ENCODE measurements at places on chromosomes 6 and 20.
A peak's percentile ranks its signal among the peaks of the same experiment; 100 is the strongest.

DNA sequence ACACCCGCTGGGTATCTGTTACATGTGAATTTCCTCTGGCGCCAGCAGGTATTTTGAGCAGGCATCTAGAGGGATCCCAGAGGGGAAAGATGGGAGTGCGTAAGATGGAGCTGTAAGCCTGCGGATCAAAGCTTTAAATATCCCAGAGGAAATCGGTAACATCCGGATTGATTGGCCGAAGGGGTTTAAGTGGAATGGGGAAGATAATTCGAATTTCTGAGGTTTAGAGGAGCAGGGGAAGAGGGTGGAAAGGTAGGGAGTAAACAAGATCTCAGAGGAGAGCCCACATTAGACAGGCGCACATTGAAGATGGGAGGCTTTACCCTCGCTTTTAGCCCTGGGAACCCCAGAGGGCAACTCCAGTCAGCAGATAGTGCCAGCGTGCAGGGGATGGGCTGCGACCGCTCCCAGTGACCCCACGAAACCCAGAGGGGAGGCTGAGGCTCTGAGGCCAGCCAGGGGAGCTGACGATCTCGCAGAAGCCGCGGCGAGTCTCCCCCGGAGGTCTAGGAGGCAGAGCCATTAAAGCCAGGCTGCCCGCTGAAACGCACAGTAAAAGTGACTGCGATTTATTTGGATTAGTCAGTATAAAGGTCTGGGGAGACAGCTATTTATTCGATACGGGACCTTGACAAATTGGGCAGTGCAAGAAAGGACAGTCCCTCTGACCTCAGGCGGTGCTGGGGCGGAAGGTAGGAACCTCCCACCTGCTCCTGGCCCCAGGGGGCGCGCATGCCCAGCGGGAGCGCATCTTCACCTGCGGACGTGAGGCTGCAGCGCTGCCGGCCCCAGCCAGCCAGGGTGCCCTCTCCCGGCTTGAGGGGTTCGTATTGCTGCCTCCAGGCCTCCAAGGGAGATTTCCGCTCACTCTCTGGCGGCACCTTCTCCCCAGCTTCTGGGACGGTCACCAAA, 34.3 kb upstream of the TCF21 start:
- H3K36me3 ChIP-seq = no peaks in the 10 kb centered on the region
- no peak for DNase-seq
- H3K27me3 ChIP-seq = peaks cover 36% of the 10 kb centered on the region
- no peak overlapping the region for H3K4me3 ChIP-seq

- no peaks in the 10 kb centered on the region for H3K36me3 ChIP-seq
- no peak for DNase-seq
- H3K27me3 ChIP-seq = no peaks in the 10 kb centered on the region
- no peak overlapping the region for H3K4me3 ChIP-seq
- no peak overlapping the region for H3K27ac ChIP-seq
These were observed 63.9 kb upstream of the MCHR2 start for GRCh38 chr6:100057941-100058340.

DNA sequence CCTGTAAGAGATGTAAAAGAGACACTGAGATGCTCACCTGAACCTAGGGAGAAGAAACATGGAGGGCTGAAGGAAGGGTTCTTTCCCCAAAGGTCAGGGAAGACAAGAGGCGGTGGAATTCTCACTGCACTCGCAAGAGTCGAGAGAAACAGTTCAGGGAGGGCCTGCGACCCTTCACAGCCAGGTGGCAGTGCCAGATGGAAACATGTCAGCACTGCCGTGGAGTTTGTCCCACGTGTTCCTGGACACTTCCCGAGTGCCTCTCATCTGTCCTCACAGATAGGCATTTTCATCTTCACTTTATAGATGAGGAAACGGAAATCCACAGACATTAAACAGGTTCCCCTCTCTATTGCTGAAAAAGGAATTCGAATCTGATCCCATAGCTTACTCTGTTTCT, 70.4 kb upstream of the SYNJ2 start:
- H3K4me1 ChIP-seq = no peaks in the 10 kb centered on the region
- peaks cover 35% of the 10 kb centered on the region for H3K36me3 ChIP-seq
- no peak for DNase-seq
- no peak overlapping the region for H3K27ac ChIP-seq
- no peak overlapping the region for H3K4me3 ChIP-seq
- H3K27me3 ChIP-seq = no peaks in the 10 kb centered on the region

- peak within 1 kb of the TSS; percentile 74 for H3K4me3 ChIP-seq
- peak; percentile 55 for DNase-seq
- peaks cover 46% of the 10 kb centered on the region for H3K4me1 ChIP-seq
- peak within 1 kb of the TSS; percentile 58 for H3K27ac ChIP-seq
These were observed at the start of gene SOBP for GRCh38 chr6:107489636-107490565. Gene SOBP, plus strand, starts transcription at chr6:107490117. Its CDS starts 500 bp downstream, at chr6:107490617.

DNA sequence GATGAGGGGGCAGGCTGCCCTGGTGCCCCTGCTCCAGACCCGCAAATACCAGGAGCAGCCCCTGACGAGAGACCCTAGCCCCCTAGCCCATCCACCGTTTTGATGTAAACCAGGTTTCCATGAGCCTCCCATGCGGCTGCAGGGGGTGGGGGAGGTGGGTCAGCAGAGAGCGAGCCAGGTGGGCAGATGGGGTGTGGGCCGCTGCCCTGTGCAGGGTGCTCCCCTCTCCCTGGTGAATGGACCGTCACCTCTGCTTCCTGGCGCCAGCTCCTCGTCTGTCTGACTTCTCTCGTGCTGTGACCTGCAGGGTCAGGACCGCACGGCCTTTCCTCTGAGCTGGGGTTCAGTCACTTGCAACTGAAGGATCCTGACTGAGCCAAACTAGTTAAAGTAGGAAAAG, 15.7 kb upstream of the BHLHE23 start:
- peaks cover 8% of the 10 kb centered on the region for H3K4me1 ChIP-seq
- H3K4me3 ChIP-seq = no peak overlapping the region
- peak; percentile 38 for DNase-seq
- no peak overlapping the region for H3K27ac ChIP-seq

GRCh38 chr20:9514461-9515213, at the start of gene LAMP5:
Gene LAMP5, plus strand, starts transcription at chr20:9514590. Its CDS starts 263 bp downstream, at chr20:9514853.
- H3K4me1 ChIP-seq = peaks cover 30% of the 10 kb centered on the region
- DNase-seq = peak; percentile 47
- H3K27ac ChIP-seq = no peak within 1 kb of the TSS
- no peaks in the 10 kb centered on the region for H3K36me3 ChIP-seq
- H3K4me3 ChIP-seq = peak within 1 kb of the TSS; percentile 29

- H3K27me3 ChIP-seq = no peaks in the 10 kb centered on the region
- H3K27ac ChIP-seq = no peak overlapping the region
These were observed 164.0 kb downstream of the MRPL14 start for GRCh38 chr6:43963203-43963602.

- H3K27ac ChIP-seq = no peak overlapping the region
- H3K4me1 ChIP-seq = peaks cover 19% of the 10 kb centered on the region
- no peaks in the 10 kb centered on the region for H3K27me3 ChIP-seq
These were observed 73.4 kb upstream of the RNF24 start for GRCh38 chr20:4088766-4089165.

DNA sequence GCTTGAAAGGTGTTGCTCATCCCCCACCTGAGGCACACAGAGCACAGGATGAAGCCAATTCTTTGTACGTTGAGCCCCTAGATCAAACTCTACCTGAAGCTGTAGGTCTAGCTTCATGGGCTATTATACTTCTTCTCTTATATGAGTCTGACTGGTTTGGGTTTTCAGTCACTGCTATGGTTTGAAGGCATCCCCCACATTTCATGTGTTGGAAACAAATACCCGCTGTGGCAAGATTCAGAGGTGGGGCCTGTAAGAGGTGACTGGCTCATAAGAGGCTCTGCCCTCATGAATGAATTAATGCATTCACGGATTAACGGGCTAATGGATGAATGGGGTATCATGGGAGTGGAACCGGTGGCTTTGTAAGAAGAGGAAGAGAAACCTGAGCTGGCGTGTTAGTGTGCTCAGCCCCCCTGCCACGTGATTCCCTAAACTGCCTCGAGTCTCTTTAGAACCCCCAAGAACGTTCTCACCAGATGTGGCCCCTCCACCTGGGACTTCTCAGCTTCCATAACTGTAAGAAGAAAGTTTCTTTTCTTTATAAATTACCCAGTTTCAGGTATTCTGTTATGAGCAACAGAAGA, 39.2 kb downstream of the PREX1 start:
- peaks cover 12% of the 10 kb centered on the region for H3K27me3 ChIP-seq
- no peaks in the 10 kb centered on the region for H3K36me3 ChIP-seq
- DNase-seq = no peak
- H3K27ac ChIP-seq = no peak overlapping the region

GRCh38 chr20:36775196-36775595, 1.6 kb upstream of the DSN1 start:
- no peak for DNase-seq
- H3K27ac ChIP-seq = peak overlapping the region; percentile 91
- no peaks in the 10 kb centered on the region for H3K36me3 ChIP-seq
- peaks cover 24% of the 10 kb centered on the region for H3K4me1 ChIP-seq
- no peaks in the 10 kb centered on the region for H3K27me3 ChIP-seq

- no peaks in the 10 kb centered on the region for H3K4me1 ChIP-seq
- DNase-seq = no peak
These were observed 45.1 kb downstream of the HNF4A start for GRCh38 chr20:44400671-44400969.

- peaks cover 18% of the 10 kb centered on the region for H3K4me1 ChIP-seq
- DNase-seq = no peak
- H3K27me3 ChIP-seq = no peaks in the 10 kb centered on the region
These were observed 19.4 kb upstream of the MUC21 start for GRCh38 chr6:30964075-30964474.

DNA sequence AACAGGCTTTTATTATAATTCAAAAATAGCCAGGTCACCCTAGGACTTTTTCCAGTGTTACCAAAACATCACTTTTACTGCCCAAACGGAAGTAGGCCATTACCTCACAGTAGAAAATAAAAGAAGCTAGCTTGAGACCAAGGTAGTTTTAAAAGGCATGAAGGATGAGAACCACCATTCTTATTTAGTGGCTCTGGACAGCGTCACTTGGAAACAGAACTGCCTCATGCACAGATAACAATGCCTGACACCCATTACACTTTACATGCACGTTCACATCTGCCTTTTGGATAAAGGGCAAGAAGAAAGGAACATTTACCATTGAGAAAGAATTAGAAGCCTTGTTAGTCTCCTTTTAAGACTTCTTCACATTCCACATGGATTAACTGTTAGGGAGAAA, 1.9 kb upstream of the PAQR8 start:
- no peaks in the 10 kb centered on the region for H3K27me3 ChIP-seq
- H3K36me3 ChIP-seq = no peaks in the 10 kb centered on the region
- peaks cover 21% of the 10 kb centered on the region for H3K4me1 ChIP-seq
- no peak overlapping the region for H3K27ac ChIP-seq
- DNase-seq = no peak
